Upper lobe of left lung (tissue), 6 donors: ENCODE measurements at places on chromosomes 13 and 19.

DNA sequence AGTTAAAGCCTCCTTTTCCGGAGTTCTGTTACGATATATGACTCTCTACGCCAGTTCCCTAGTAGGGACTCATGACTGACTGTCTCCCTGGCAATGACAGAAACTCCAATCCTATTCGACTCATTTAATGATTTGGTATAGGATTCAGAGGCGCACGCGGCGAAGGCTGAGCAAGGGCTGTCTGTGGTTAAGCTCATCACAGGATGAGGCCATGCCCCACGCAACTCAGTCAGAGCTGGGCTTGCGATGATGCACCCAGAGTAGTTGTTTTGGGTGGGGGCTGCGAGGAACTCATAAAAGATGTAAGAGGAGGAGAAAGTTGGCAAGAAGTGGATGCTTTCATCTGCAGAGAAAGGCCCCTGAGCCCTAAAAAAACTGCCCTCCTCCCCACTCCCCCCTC, 468 bp upstream of the SERTM1 start:
- no peak for DNase-seq

- no peak for DNase-seq
Measured at GRCh38 chr19:5131031-5131505, 162.2 kb downstream of the KDM4B start.

- DNase-seq = no peak
Measured at GRCh38 chr13:50006426-50007135, 8.7 kb upstream of the KCNRG start.

DNA sequence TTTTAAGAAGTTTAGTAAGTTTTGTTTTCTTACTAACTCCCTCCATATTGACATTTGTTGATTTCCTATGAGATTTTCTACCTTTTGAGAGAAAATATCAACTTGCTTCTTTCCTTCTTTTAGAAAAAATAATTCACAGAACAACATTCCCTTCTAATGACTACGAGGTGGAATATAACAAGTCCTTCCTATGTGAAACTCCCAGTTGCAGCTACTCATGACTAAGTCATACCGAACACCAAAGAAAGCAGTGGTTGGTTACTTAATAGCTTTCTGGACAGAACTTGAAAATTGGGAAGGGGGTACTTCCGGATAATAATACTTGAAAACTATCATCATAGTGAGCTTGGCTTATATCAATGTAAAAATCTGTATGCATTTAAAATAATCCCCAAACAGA, 144.8 kb downstream of the DACH1 start:
- no peak for DNase-seq

DNA sequence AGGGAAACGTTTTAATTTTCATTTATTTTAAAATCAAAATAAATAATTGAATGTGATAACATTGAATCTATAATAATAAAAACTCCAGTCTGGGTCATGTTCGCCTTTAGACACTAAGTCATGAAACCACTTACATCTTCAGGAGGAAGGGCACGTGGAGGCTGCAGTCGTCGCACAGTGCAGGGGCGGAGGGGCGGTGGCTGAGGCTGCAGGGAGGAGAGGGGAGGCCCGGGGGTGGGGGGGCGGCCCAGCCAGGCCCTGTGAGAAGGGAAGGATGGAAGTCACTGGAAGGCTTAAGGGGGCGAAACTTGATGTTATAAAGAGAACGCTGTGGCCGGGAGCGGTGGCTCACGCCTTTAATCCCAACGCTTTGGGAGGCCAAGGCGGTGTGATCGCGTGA, 14.9 kb upstream of the LATS2 start:
- DNase-seq = no peak

DNA sequence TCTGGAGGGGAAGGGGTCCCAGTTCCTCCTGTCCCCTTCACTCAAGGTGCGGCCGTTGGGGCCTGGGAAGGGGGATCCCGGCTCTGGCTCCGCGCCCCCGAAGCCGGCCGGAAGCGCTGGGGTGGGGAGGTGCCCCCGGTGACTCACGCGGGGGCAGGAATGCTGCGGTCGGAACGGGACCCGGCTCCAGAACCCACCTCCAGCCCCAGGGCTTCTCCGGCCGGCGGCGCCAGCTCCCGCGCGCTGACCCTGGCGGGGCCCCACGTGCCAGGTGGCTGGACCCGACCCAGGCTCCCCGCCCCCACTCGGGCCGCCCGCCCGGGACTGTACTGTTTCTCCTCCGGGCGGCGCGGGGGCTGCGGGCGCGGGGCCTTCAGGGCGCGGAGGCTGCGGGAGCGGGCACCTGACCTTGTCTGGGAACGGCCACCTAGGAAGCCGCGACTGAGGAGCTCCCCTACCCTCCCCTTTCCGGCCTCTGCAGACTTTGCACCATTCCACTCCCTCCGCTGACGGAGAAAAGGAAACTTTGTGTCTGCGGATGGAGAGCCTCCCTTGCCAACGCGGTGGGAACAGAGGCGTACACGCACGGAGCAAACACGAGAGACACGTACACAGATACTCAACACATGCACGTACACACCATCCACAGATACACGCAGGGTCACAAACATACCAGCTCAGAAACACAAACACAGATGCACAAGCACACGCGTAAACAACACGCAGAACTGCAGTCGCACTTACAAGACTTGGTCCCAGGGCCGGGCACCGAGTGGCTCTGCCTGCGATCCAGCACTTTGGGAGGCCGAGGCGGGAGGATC, 7.2 kb downstream of the AXL start:
- DNase-seq = peak; percentile 51

- no peak for DNase-seq
Measured at GRCh38 chr19:29645491-29645867, 19.8 kb upstream of the PLEKHF1 start.

DNA sequence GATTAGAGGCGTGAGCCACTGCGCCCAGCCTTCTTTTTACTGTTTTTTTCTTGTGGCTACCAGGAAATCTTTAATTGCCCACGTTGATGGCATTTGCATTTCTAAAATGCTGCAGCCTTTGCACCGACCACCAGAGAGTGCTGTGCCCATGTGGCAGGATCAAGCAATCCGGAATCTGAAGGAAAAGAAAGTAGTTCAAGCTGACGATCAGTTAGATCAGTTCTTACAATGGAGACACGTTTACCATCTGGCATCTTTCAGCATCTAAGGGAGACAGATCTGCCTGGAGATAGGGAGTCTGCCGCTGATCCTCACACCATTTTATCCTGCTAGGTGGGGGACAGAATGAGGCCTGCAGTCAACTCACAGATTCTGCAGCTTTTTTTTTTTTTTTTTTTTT, 19.9 kb downstream of the TINCR start:
- DNase-seq = no peak

DNA sequence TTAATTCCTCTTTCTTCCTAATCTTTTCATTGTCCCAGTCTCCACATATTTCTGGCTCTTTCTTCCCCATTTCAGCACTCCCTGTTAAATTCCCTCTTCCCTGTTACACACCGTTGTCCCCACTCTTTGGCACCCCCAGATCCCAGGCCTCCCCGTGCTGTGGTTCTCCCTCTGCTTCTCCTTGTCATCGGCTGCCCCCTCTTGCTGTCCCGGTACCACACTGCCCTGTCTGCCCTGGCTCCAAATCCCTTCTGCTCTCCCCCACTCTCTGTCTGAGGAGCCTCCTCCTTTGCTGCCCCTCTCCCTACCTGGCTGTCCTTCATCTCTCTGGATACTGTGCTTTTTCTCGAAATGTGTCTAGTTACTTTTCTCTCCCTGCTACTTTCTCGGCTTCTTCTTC, 983 bp downstream of the ZNF415 start:
- no peak for DNase-seq

- no peak for DNase-seq
Measured at GRCh38 chr13:30870049-30870884, 35.8 kb upstream of the MEDAG start.

GRCh38 chr13:80309926-80310325, 31.0 kb downstream of the SPRY2 start:
- DNase-seq = no peak

DNA sequence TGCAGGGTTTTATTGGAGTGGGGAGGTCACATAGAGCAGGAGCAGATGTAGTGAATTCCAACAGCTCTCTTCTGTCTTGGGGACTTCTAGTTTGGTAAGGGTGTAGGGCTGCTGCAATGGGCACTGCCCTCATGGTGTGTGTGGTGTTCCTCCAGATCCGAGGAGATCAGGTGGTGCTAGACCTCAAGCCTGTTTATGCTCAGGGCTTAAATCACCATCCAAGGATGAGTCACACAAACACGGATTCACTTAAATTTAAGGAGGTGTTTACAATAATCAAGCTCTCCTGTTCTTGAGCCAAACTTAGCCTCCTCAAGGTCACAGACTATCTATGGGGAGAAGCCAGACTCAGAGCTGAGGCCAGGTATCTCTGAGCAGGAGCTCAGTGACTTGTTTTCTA, 23.0 kb downstream of the HS6ST3 start:
- DNase-seq = no peak

DNA sequence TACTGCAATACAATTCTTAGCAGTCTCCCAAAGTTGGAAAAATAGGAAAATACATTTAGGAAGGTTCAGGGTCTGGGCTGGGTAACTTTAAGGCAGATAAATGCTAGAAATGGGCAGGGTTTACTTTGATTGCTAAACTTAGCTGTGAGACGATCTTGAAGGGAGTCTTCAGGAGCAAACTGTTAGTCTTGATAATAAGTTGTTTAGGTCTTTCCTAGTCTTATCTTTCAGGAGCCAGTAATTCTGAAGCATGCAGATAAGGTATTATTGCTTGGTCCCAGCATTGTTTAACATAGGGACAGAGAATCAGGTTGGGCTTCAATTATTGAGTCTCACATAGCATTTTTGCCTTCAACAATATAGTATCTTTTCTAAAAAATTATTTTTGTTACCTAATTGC, 262.4 kb upstream of the MIR17HG start:
- no peak for DNase-seq

DNA sequence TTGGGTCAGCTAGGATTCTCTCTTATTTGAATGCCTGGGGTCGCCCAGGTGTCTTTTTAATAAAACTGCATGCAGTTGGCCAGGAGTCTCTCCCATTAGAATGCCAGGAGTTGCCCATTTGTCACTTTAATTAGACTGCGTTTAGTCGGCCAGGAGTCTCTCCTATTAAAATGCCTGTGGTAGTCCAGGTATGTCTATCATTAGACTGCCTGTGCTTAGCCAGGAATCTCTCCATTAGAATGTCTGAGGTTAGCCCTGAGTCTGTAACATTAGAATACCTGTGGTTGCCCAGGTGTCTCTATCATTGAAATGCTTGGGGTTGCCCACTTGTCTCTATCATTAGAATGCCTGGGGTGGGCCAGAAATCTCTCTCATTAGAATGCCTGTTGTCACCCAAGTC, 1470.9 kb downstream of the UQCRFS1 start:
- DNase-seq = no peak

- peak; percentile 15 for DNase-seq
Measured at GRCh38 chr19:33702606-33703437, 81.1 kb downstream of the CHST8 start.

DNA sequence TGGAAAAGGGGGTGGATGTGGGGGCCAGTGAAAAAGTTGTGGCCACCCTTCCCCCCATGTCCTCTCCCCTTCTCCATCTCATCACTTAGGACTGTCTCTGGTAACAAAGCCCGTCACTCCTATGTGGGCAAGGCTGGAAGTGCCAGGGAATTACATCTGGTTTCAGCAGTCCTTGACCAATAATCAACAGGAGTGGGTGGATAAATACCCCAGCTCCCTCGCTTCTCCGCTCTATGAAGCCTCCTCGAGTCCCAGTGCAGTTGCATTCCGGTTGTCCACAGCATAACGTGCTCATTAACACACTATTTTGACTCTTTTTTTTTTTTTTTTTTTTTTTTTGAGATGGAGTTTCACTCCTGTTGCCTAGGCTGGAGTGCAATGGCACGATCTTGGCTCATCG, 31.5 kb downstream of the MYO1F start:
- no peak for DNase-seq

DNA sequence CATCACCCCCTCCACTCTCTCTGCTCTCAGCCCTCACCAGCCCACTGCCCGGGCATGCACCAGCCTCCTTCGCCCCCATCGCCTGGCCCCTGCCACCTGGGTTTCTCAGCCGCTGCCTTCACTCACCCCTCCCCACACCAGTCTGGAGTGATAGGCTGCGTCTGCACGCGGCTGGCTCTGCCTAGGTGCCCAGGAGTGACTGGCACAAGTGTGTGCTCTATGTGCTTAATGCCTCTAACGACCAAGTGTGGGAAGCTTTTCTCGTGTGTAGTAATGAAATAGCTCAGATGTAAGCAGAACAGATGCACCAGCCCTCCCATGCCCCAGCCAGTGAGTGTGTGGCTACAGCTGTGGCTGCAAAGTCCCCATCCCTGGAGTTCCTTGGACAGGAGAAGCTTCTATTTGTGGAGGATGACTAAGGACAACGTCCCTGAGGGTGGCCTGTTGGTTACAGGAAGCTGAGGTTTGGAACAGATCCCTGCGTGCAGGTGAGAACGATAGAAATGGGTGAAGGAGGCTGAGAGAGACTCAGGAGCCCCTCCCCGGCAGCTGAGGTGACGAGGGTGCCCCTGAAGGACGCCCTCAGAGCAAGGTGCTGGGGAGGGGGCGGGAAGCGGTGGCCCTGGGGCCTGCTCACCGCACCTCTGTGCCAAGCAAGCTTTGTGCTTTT, 35.6 kb downstream of the ATP11A start:
- peak; percentile 62 for DNase-seq

- DNase-seq = no peak
Measured at GRCh38 chr13:30800107-30800506, 64.8 kb downstream of the ALOX5AP start.

- peak; percentile 12 for DNase-seq
Measured at GRCh38 chr19:399370-399769, 9.6 kb downstream of the C2CD4C start.

- DNase-seq = peak; percentile 86
Measured at GRCh38 chr19:947707-948539, 22.1 kb downstream of the ARID3A start.

- no peak for DNase-seq
Measured at GRCh38 chr13:51009597-51009996, 100.0 kb downstream of the RNASEH2B start.

DNA sequence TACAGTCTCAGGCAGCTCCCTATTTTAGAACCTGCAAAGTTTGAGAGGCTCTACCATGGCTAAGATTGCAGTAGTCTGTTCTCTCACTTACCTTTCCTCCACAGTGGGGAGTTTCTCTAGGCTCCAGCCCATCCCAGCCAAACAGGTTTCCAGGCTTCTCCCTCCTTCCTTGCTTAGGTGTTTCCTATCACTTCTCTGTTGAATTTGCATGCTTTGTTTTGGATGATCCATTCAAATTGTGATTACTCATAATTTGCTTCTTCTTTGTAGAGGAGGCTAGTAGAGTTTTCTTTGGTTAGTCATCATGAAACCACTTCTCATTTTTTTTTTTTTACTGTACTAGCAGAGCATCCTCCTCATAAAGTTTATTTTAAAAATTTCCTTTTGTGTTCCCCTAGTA, 1242.2 kb upstream of the MIR17HG start:
- DNase-seq = no peak
